AML-193 (cell line): ENCODE measurements at places on chromosomes 12 and 14.

GRCh38 chr12:70154960-70155589 is 88.2 kb upstream of the CNOT2 start:
- no peak for DNase-seq

- no peak for DNase-seq
These were observed 283.0 kb upstream of the PRKD1 start for GRCh38 chr14:30210630-30211029.

- no peak for DNase-seq
These were observed 8.6 kb upstream of the KRT8 start for GRCh38 chr12:52913431-52913821.

DNA sequence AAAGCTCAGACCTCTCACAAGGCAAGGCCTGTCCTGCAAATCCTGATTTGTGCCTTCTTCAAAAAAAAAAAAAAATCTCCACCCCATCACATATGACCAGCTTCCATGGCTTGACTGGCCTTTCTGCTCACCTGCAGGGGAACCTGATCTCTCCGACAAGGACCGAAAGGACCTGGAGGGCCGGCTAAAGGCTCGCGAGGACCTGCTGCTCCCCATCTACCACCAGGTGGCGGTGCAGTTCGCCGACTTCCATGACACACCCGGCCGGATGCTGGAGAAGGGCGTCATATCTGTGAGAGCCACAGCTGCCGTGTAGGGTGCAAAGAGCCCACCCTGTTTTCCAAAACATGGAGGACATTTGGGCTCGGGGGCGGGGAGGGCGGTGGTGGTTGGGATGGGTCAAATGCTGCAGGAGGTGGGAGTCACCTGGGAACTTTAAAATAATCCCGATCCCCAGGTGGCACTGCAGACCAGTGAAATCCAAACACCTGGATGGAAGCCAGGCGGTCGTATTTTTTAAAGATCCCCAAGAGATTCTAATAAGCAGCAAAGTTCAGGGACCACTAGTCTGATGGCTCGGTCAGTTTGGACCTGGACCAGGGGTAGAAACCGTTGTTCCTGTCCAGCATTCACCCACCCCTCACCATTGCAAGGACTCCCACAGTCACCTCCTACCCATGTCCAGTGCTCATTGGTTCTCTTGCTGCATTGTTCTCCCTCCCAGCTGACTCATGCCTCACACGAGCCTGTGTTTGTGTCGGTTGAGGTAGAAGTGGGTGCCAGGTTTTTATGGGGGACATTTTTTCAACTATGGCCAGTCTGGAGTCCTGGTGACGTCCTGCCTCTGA is 44.8 kb downstream of the FOXN4 start:
- DNase-seq, result peak; percentile 30

- no peak for DNase-seq
These were observed at the start of gene FGF23 for GRCh38 chr12:4379405-4379804. TSS of gene FGF23 (minus strand) at chr12:4379712. CDS start at chr12:4379582, 130 bp downstream.
